ENCODE measurements at places on chromosomes 16 and 17.

- DNase-seq, result peak; percentile 73
Measured at GRCh38 chr17:13044572-13045065, 26.8 kb upstream of the ELAC2 start.

- peak; percentile 63 for DNase-seq
Measured at GRCh38 chr17:6666077-6666521, 14.5 kb downstream of the C17orf100 start.

DNA sequence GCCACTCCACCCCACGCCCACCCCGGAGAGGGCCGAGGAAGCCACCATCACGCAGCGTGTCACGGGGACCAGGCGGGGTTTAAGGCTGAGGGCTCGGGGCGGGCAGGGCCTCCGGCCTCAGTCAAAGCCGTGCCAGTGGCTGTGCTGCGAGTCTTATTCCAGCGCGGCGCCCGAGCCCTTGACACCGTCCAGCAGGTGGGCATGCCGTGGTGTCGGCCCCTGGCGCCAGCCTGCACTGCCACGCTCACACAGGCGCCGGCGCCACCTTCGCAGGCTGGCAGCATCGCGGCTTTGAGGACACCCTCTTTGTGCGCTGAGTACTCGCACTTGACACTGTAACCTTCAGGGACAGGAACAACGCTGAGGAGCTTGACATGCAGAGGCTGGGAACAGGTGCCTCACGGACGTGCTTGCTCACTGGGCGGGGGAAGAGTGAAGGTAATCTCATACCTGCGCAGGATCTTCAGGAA is 34.0 kb upstream of the ZNF629 start:
- DNase-seq, result no peak

- DNase-seq, result peak; percentile 67
Measured at GRCh38 chr16:53773150-53773846, 69.3 kb downstream of the FTO start.

DNA sequence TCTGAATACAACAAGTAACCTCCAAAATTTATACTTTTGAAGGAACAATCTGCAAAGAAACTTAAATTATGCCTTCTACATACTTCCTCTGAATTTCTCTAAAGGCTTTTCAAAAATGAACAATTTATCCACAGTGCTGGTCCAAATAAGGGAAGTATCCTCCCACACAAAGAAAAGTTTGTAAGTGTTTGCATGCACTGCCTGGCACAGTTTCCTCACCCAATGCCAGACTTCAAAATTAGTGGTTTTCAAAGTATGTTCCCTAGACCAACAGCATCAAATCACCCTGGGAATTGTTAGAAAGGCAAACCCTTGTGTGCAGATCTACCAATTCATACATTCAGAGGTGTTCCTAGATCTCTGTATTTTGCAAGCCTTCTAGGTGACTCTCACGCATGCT is 82.5 kb downstream of the PCTP start:
- DNase-seq, result no peak

- DNase-seq, result no peak
Measured at GRCh38 chr16:31080035-31080629, 5.9 kb downstream of the ZNF646 start.

DNA sequence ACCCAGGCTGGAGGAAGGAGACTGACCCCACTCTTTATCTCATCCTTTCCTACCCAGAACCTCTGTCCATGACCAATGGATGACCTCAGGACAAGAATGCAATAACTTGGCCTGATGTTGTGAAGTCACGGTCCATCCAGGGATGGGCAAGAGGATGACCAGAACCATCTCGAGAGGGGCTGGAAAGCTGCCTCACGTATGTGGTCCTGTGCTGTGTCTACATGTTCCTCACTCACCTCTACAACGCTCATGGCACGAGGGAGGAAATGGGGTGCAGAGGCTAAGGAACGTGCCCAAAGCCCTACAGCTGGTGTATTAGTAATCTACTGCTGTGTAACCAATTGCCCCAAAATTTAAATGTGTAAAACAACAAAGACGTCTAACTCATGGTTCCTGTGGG is 7.3 kb upstream of the KCTD5 start:
- no peak for DNase-seq
